ENCODE measurements at places on chromosomes 6 and 20.

GRCh38 chr6:16670617-16671051, 90.6 kb downstream of the ATXN1 start:
- DNase-seq, result no peak

- DNase-seq, result no peak
Observed at GRCh38 chr6:4606821-4607704, 169.1 kb upstream of the CDYL start.

- no peak for DNase-seq
Observed at GRCh38 chr6:42507195-42507594, 55.5 kb upstream of the TRERF1 start.

DNA sequence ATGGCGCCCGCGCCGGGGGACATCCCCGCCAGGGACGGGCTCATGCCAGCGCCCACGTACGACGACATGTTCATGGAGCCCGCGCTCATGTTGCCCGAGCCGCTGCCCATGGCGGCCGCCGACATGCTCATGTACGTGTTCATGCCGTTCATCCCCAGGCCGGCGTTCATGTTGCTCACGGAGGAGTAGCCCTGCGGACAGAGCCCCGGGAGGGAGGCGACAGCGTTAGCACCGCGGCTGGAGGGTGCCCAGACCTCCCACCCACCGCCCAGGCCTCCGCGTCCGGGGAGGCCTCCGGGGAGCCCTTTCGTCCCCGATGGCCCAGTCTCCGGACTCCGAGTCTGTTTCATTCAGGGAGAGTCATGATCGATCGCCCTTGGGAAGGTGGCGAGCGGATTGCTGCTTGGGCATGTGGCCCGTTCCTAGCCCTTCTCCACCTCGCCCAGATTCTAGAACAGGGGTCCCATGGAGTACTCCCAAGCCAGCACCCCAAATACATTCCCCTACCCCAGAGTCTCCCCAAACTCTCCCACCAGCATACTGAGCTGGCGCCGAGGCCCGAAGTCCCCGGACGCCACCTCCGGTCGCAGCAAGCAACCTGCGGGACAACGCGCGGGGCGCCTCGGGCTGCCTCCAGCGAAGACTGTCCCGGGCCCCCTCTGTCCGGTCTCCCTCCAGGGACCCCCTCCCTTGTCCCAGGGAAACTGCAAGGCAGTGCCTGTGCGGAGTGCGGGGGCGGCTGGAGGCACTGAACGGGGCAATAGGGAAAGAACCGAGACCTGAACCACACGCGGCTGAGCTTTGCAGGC, 1.2 kb downstream of the FOXA2 start:
- DNase-seq, result no peak

DNA sequence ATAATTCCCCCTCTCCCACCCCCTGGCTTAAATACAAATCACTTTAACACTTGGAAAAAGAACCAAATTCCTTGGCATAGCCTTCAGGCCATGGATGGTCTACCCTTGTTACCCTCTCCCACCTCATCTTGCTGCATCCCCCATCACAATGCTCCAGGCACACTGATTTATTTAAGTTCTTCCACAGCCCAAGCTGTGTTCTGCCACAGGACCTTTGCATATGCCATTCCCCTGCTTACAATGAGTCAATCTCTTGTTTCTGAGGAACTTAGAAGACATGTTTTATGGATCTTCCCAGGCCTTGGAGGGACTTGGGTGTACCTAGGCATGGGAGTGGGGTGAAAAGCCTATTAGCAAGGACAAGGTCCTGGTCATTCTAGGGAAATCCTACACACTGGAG, 6.2 kb upstream of the MAFB start:
- DNase-seq, result no peak

DNA sequence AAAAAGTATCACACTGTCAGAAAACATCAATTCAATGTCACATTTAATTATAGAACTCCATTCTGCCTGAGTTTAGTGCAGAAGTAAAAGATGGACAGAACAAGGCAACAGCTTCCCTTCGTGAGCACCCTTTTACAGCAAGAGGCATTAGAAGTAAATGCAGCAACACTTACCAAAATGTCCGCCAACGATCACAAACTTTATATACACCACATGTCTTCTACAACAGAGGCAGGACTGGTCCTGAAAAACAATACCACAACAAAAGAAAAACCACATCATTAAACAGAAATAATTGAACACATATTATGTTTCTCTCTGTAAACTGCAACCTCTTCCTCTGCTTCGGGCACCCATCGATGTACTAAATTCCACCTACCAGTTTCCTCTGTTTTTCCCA, 92.9 kb downstream of the FYN start:
- no peak for DNase-seq

- no peak for DNase-seq
Observed at GRCh38 chr6:101490857-101491256, 97.3 kb downstream of the GRIK2 start.

GRCh38 chr6:5529015-5529414, 267.7 kb downstream of the FARS2 start:
- no peak for DNase-seq

GRCh38 chr6:26170951-26171841, 84.0 kb downstream of the HFE start:
- no peak for DNase-seq

DNA sequence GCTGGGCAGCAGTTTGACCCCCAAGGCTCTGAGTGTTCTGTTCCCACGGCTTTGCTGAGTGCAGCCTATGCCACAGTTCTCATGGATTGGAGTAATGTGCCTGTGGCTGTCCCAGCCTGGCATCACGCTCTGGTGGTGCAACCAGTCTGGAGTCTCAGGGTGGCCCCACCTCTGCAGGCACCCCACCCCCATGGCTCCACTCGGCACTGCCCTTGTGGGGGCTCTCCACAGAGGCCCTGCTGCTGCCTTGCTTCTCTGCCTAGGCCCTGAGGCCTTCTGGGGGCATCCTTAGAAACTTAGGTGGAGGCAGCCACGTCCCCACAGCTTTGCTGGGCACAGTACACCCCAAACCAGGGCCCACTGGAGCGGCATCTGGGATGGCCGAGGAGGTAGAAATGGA, 25.4 kb upstream of the B4GALT5 start:
- no peak for DNase-seq

GRCh38 chr6:359261-360035, 32.1 kb upstream of the IRF4 start:
- no peak for DNase-seq

- no peak for DNase-seq
Observed at GRCh38 chr6:13267142-13267651, 61.1 kb downstream of the TBC1D7 start.

DNA sequence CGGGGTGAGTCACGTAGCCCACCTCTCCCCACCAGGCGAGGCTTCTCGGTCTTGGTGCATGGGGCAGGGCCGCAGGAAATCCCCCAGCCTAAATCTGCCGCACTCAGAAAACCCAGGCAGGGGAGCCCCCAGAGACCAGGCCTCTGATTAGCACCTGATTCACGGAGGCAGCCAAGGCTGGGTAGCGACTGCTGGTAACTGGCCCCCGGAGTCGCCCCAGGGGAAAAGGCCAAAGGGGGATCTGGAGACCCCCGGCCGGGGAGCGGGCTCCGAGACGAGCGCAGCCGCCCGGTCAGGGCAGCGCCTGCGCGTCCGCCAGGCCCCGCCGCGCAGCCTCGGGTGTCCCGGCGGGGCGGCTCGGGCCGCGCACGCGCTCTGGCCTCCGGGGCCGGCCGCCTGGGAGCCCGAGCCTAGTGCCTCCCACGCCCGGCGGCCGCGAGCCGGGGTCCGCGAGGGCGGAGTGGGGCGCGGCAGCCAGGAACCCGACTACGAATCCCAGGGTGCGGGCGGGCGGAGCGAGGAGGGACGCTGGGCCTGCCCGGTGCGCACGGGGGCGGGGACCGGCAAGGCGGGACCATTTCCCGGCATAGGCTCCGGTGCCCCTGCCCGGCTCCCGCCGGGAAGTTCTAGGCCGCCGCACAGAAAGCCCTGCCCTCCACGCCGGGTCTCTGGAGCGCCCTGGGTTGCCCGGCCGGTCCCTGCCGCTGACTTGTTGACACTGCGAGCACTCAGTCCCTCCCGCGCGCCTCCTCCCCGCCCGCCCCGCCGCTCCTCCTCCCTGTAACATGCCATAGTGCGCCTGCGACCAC, at the start of gene DUSP22:
Gene DUSP22, plus strand, starts transcription at position 791 of the 809 bp plus-strand sequence. CDS start 53 bp downstream, outside the sequence.
- no peak for DNase-seq

DNA sequence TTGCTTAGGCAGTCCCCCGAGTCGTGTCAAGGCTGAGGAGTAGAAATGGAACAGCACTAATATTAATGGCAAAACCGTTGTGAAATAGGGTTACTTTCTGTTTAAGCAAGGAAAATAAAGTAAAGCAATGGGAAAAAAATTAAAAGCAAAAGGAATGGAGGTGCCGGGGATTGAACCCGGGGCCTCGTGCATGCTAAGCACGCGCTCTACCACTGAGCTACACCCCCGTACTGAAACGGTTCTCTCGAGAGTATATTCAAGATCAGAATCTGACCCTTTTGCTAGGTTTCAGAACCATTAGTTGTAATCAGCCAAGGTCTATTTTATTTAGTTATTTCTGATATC, 85.5 kb downstream of the TRIM27 start:
- peak; percentile 43 for DNase-seq

GRCh38 chr6:122853259-122853995, 64.4 kb downstream of the SMPDL3A start:
- DNase-seq, result no peak

DNA sequence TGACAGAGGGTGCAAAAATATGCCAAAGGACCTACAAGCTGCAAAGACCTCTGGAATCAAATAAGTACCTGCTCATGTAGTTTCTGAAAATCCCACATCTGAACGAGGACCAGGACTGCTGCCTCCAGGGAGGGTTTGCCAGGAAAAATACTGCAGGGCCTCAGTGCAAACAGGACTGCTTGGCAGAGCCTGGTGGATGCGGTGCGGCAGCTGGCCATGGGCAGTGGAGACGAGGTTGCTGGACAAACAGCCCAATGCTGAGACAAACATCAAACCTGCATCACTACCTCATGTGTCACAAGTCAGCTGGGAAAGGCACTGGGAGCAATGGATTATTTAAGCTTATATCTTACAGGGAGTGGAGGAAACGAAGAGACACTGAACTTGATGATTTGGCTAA, 238.8 kb downstream of the PAX1 start:
- no peak for DNase-seq

DNA sequence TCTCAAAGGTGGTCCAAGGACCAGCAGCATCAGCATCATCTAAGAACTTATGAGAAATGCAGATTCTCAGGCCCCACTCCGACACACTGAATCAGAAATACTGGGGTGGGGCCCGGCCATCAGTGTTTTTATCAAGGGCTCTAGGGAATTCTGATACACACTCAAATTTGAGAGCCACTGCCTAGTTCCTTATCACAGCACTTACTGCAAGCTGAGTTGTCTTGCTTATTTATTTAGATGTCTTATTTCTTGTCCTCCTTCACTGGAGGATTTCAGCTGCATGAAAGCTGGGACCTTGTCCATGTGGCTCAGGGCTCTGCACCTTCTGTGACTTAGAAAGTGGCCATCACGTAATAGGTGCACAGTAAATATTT, 139.4 kb upstream of the RREB1 start:
- DNase-seq, result no peak

DNA sequence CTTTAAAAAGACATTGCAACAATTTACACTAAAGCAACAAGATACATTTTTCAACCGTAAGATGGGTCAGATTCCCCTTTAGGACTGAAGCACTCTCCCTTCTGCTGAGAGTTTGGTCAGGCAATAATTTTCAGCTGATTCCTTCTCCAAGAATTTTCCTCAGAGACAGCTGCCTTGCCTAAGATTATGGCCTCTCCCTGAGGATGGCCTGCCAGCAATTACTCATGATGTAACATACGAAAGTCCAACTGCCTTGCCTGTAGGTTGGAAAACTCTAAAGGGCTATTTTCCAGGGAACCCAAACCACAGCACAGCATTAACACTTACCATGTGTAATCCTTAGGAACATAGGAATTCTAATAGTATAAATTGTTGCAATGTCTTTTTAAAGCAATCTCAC, 229.1 kb upstream of the FLRT3 start:
- no peak for DNase-seq

DNA sequence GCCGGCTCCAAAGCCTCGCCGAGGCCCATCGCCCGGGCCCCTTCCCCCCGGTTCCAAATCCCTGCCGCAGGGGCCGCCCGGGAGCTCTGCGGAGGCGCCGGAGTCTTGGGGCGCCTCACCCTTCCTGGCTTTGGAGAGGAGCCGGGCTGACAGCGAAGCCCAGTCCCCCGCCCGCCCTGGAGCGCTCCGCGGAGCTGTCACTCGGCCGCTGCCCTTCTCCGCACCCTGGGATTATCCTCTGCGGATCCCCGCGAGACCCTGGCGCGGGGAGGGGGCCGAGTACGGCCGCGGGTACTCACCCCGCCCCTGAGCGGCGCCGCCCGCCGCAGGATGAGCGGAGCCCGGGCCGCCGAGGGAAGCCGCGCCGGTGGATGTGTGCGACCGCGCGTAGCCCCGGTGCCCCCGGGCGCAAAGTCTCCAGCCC, 343 bp downstream of the SNAP91 start:
- no peak for DNase-seq

- DNase-seq, result no peak
Observed at GRCh38 chr6:128346569-128346968, 173.8 kb downstream of the PTPRK start.

DNA sequence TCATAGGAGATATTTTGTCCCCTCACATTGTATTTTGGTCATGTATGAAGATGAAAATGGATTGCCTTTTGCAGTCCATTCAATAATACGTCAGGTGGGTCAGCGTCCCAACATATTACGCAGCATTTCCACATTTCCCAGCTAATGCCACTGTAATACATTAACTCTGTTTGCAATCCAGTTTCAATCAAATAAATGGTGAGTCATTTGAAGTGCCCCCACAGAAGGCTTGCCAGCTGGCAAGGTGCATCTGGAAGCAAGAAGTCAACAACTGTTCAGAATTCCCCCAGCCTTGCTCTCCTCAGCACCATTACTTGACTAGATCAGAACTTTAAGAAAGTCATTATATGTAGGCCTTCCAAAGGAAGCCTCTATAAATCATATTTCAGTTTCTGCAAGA, 50.4 kb downstream of the PHACTR1 start:
- DNase-seq, result no peak

DNA sequence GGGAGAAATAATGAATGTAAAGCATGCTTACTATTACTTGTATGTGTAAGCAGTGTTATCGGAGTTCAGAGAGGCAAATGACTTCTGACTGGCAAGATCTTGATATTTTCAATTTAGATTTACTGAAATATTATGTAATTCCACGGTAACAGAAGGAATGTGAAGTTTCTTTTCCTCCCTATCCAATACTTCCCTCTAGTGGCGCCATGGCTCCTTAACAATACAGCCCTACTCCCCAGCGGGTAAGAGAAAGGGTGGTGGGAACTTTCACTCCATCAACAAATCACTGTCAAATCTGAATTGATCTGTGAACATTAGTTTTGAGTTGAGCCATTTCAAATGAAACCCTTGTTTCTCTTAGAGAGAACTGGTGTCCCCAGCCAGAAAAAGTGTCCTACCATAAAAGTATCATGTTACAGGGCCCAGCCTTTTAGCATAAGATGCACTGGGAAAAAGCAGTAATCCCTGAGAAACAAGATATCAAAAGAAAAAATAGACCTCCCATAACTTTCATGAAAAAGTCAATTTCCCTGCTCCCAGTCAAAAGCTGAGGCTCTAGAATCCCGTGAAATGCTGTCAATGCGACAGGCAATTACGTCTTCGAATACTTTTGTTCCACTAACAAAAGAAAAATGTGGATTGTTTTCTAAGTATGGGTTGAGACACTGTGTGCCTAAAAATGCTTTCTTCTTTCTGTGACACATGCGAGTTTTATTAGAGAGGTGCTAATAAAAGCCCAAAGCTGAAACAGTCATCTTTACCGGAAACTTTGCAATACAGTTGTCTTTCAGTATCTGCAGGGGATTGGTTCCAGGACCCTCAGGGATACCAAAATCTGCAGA, 12.9 kb downstream of the COX7A2 start:
- no peak for DNase-seq

- DNase-seq, result no peak
Observed at GRCh38 chr20:36490191-36490590, 51.1 kb upstream of the MYL9 start.
